Stimulated activated CD4-positive, alpha-beta T cell treated with anti-CD3 and anti-CD28 coated beads, Interleukin-1b, Interleukin-23, amount 100 ng/mL, for 24 hours (primary cell): ENCODE measurements at places on chromosomes 4 and X.

GRCh38 chr4:32460972-32461371 is 1740.8 kb downstream of the PCDH7 start:
- no peak for DNase-seq

DNA sequence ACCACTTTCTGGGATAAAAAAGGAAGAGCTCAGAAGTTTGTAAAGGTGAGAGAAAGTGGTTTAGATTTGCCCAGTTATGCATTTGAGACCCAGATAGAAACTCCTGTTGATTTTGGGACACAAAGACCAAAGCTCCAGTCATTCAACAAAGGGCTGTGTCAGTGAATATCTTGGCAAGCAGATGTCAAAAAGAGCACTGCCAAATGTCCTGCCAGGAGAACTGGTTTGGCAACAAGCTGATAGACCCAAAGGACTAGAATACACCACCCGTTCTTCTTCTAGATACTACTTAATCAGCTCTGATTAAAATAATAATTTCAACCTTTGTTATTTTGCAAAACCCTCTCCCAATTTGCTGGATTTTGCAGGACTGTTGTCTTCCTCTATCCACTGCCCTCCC is 121.4 kb downstream of the NHS start:
- DNase-seq, result no peak

GRCh38 chr4:142850478-142850877 is 4.4 kb upstream of the INPP4B start:
- DNase-seq, result no peak

DNA sequence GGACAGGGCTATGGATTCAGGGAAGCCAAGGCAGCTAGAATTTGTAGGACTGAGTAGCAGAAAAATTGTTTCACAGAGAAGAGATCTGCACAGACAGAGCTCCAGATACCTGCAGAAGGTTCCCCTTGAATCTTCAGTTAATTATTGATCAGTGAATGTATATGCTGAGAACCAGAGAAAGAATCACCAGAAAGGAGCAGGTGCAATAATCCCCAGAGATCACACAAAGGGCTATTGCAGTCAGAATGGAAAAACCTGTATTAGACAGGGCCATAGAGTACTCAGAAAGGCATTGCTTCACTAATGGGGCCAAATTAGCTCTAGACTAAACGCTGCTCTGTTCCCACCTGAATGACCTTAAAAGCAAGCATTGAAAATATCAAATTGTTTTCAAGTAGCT is 35.5 kb upstream of the SMAD1 start:
- DNase-seq, result no peak

- DNase-seq, result no peak
Observed at GRCh38 chr4:7498446-7499200, 63.9 kb upstream of the PSAPL1 start.

DNA sequence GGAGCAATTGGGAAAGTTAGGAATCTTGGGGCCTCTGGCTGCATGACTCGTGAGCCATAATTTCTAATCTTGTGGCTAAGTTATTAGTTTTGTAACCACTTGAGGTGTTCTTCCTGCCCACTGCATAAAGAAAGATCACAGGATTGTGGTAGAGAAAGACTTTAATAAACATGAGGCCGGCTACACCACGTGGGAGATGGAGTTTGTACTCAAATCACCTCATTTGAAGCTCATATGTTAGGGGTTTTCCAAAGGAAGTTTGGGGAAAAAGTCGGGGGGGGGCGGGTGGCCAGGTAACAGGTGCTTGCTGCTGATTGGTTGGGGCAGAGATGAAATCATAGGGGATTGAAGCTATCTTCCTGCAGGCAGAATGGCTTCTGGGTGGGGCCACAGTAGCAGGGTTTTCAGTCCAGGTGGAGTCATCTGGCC is 287.8 kb downstream of the ZNF674 start:
- DNase-seq, result no peak

DNA sequence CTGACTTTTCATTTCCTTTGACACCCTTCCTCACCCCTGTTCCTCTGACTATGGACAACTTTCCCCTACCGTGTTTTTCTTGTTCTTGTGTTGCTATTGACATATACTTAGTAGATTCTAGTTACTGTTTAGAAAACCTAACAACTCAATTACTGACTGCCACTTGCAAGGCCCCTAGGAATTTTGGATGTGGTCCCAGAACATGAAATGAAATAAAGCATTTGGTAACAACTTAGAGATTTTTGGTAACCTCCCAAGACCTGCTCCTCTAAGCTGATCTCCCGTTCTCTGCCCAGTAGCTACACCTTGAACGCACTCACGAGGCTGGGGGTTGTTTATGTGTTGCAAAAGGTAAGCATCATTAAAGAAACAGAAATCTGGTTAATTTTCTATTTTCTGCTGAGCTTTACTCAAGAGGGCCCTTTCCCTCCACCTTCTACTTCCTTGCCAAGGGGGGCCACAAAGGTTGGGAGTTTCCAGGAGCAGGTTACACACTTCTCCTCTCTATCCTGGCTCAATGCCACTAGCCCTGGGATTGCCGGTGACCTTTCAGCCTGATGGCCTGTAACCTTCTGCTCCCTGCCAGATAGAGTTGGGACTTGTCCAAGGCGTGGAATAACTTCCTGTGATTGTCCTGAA is 20.5 kb downstream of the GAB3 start:
- DNase-seq, result no peak
